Epithelial cell of umbilical artery (primary cell): ENCODE measurements at places on chromosomes 2 and 18. TPM values are rescaled to one million over a fixed set of nuclear protein-coding genes. Genes with fewer than 3 reads are reported as not detected.

CCNT2 gene
- total RNA-seq: 24.4 and 28.7 TPM in 2 replicates

MC4R gene
- not detected in 2 replicates for total RNA-seq

EIPR1 gene
- total RNA-seq: 45.8 and 50.3 TPM in 2 replicates

ATOH8 gene
- total RNA-seq: 4.0 and 5.8 TPM in 2 replicates

MOCOS gene
- 5.8 and 10.8 TPM in 2 replicates for total RNA-seq

GKN1 gene
- not detected in 2 replicates for total RNA-seq

TGFA gene
- under 0.01 TPM in 1 of 2 replicates, not detected in the other for total RNA-seq

CCDC178 gene
- total RNA-seq: 0.65 and 1.2 TPM in 2 replicates

RND3 gene
- 56.2 and 64.4 TPM in 2 replicates for total RNA-seq

LRRTM1 gene
- total RNA-seq: not detected in 2 replicates

MOGAT1 gene
- total RNA-seq: not detected in 2 replicates

MATN3 gene
- 1.4 and 2.3 TPM in 2 replicates for total RNA-seq

POU3F3 gene
- not detected in 2 replicates for total RNA-seq

LAMA1 gene
- total RNA-seq: 0.32 and 0.91 TPM in 2 replicates

FBLN7 gene
- total RNA-seq: 1.8 and 1.9 TPM in 2 replicates

OTOS gene
- total RNA-seq: not detected in 2 replicates

MAL gene
- not detected in 2 replicates for total RNA-seq

DSG1 gene
- not detected in 2 replicates for total RNA-seq

KCNS3 gene
- 0.97 and 1.8 TPM in 2 replicates for total RNA-seq

MEX3C gene
- total RNA-seq: 36.0 and 38.7 TPM in 2 replicates

RGPD4 gene
- not detected in 2 replicates for total RNA-seq

ICA1L gene
- 1.6 and 3.2 TPM in 2 replicates for total RNA-seq

EN1 gene
- total RNA-seq: not detected in 2 replicates

CBLN2 gene
- 1.3 and 5.9 TPM in 2 replicates for total RNA-seq

STON1 gene
- total RNA-seq: 11.0 and 12.6 TPM in 2 replicates

PAX8 gene
- total RNA-seq: under 0.01 TPM in 1 of 2 replicates, not detected in the other

AUP1 gene
- total RNA-seq: 84.8 and 116 TPM in 2 replicates

ZNF804A gene
- under 0.01 and 0.15 TPM in 2 replicates for total RNA-seq

FAM161A gene
- total RNA-seq: 1.3 and 3.8 TPM in 2 replicates

GCG gene
- total RNA-seq: not detected in 2 replicates

PIEZO2 gene
- total RNA-seq: 0.32 and 2.6 TPM in 2 replicates

TCF23 gene
- not detected in 2 replicates for total RNA-seq

TWIST2 gene
- 0.65 and 0.91 TPM in 2 replicates for total RNA-seq

BCL2L11 gene
- 7.1 and 10.6 TPM in 2 replicates for total RNA-seq

UGT1A6 gene
- total RNA-seq: not detected in 2 replicates

PDE1A gene
- 0.46 and 0.65 TPM in 2 replicates for total RNA-seq

KCNJ3 gene
- not detected in 2 replicates for total RNA-seq

AGBL5 gene
- total RNA-seq: 15.7 and 17.2 TPM in 2 replicates

ALK gene
- not detected in 2 replicates for total RNA-seq

CD28 gene
- total RNA-seq: not detected in 2 replicates

GLI2 gene
- total RNA-seq: under 0.01 and 0.30 TPM in 2 replicates

DSG4 gene
- total RNA-seq: not detected in 2 replicates

LIMS3 gene
- total RNA-seq: 5.5 and 11.4 TPM in 2 replicates

CNGA3 gene
- not detected in 2 replicates for total RNA-seq

TEX44 gene
- total RNA-seq: not detected in 2 replicates

ARHGEF4 gene
- not detected in 2 replicates for total RNA-seq

CYP27C1 gene
- total RNA-seq: not detected in 2 replicates

ACTR1B gene
- total RNA-seq: 58.1 and 61.1 TPM in 2 replicates

HOXD8 gene
- 6.2 and 7.8 TPM in 2 replicates for total RNA-seq

MEP1B gene
- not detected in 2 replicates for total RNA-seq

CD302 gene
- total RNA-seq: 4.5 and 5.5 TPM in 2 replicates

DNAH7 gene
- under 0.01 and 0.32 TPM in 2 replicates for total RNA-seq

FAM228B gene
- total RNA-seq: 3.6 and 5.2 TPM in 2 replicates

PTPRM gene
- total RNA-seq: 34.4 and 37.2 TPM in 2 replicates

FMNL2 gene
- total RNA-seq: 13.7 and 15.6 TPM in 2 replicates

AQP12B gene
- total RNA-seq: not detected in 2 replicates

SS18 gene
- 79.9 and 90.7 TPM in 2 replicates for total RNA-seq

CPS1 gene
- total RNA-seq: 0.65 and 1.8 TPM in 2 replicates

TTN gene
- total RNA-seq: 1.1 and 1.3 TPM in 2 replicates
